ENCODE measurements at places on chromosomes 7 and 10. TPM values are rescaled to one million over a fixed set of nuclear protein-coding genes. Genes with fewer than 3 reads are reported as not detected.

Gene ITPRID1
- not detected for total RNA-seq

Gene TMEM176B
- not detected for total RNA-seq

Gene CCDC186
- total RNA-seq = 16.0 TPM

Gene MYO1G
- 414 TPM for total RNA-seq

Gene ELAPOR2
- total RNA-seq = 3.1 TPM

Gene CYCS
- 108 TPM for total RNA-seq

Gene OR2A1
- total RNA-seq = 0.06 TPM

Gene FAM53B
- total RNA-seq = 30.1 TPM

Measured in activated CD4-positive, alpha-beta T cell treated with anti-CD3 and anti-CD28 coated beads, Interleukin-2, amount 10 ng/mL, durations not matched to agents 7 days and 5 days (primary cell).